Stimulated activated CD4-positive, alpha-beta T cell treated with anti-CD3 and anti-CD28 coated beads, Interleukin-4, amount 100 ng/mL, for 48 hours (primary cell): ENCODE measurements at places on chromosomes 2 and 18.

- no peak for DNase-seq
These were observed 463.1 kb upstream of the DDX18 start for GRCh38 chr2:117351396-117351795.

GRCh38 chr2:214881647-214882202 lies 72.2 kb upstream of the BARD1 start:
- DNase-seq, result no peak

DNA sequence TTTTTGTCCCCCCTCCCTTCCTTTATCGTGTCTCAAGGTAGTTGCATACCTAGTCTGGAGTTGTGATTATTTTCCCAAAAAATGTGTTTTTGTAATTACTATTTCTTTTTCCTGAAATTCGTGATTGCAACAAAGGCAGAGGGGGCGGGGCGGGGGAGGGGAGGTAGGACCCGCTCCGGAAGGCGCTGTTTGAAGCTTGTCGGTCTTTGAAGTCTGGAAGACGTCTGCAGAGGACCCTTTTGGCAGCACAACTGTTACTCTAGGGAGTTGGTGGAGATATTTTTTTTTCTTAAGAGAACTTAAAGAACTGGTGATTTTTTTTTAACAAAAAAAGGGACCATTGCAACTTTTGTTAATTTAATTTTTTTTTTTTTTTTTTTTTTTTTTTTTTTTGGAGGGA lies 2.1 kb downstream of the SOX11 start:
- no peak for DNase-seq

DNA sequence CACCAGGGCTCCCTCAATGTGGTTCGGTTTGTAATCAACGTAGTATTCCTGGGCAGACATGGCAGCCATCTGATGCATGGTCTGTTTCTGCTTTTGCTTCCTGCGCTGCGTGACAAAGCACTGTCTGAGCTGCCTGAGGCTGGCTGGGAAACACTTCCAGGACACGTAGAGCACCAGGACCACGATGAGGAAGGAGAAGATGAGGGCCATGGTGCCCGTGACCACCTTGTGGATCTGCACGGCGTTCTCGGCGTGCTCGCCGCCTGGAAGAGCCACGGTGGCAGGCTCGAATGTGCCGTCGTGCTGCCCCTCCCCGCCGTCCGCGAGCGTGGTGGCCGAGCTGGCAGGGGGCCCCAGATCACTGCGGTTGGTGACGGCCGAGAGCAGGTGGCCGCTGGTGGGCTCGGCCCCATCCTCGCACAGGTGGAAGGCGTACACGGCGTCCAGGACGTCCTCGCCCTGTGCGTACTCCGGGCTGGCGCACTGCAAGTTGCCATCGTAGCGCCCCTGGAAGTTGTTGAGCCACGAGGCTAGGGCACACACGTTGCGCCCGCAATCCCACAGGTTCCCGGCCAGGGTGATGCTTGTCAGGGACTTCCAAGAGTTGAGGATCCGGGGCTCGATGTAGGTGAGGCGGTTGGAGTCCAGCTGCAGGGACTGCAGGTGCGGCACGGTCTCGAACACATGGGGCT lies 2.1 kb downstream of the LRRTM1 start:
- no peak for DNase-seq

- no peak for DNase-seq
These were observed 271.1 kb upstream of the VWC2L start for GRCh38 chr2:214139630-214140284.

DNA sequence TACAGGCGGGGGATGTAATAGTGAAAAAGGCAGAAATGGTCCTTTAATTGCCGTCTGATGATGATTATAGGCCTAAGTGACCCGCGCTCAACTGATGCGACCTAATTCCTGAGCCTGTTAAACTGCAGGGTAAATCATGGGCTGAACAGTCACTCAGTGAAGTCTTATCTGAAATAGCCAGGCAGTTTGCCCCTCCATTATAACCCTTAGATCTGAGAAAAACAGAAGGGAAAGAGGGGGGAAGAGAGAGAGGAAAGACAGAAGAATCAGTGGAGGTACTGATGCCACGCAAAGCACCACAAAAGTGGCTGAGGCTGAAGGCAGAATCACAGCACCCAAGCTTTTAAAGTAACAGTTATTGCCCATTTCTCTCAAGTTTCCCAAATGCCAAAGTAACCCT lies 73.1 kb upstream of the DNMT3A start:
- DNase-seq, result no peak

- DNase-seq, result no peak
These were observed 140.5 kb upstream of the PELI1 start for GRCh38 chr2:64284751-64285150.

DNA sequence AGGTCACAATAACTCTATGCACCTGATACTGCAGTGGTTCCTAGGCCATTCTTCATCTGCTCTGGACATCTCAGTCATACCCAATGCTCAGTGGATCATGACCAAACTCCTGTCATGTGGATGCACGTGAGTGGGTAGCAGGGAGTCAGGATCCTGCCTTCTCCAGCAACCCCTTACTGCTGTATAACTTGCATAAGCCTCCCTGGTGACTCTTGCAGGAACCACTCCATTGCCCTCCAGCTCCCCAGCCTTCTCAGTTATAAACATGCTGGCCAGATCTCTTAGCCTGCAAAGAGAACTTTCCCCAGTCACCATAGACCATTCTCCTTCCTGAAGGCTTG lies 98.6 kb upstream of the ZNF397 start:
- no peak for DNase-seq

- DNase-seq, result no peak
These were observed 45.5 kb upstream of the CAB39 start for GRCh38 chr2:230666885-230667712.

- DNase-seq, result no peak
These were observed 26.0 kb downstream of the PTPN2 start for GRCh38 chr18:12857991-12858544.

DNA sequence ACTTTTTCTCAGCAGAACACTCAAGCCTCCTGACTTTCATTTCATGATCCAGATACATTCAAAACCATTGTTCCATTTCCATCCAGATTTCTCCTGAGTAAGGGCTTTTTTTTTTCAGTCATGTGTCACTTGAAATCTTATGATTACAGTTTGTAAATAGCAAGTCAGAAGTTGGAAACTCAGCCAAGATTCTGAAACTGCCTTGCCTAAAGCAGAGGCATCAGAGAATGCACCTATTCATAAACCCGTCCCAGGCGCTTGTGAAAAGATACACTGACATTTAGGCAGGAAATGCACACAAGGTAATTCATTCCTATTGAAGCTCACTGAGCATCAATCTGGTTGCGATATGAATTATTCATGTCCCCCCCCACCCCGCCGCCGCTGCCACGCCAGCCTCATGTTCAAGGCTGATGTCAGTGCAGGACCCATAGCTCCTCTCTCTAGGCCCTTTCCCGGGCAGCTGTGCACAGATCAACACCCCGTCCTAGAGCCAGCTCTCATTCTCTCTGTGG lies 30.4 kb upstream of the MGAT4A start:
- DNase-seq, result peak; percentile 65

- no peak for DNase-seq
These were observed 143.2 kb upstream of the CCDC68 start for GRCh38 chr18:55102501-55102900.

DNA sequence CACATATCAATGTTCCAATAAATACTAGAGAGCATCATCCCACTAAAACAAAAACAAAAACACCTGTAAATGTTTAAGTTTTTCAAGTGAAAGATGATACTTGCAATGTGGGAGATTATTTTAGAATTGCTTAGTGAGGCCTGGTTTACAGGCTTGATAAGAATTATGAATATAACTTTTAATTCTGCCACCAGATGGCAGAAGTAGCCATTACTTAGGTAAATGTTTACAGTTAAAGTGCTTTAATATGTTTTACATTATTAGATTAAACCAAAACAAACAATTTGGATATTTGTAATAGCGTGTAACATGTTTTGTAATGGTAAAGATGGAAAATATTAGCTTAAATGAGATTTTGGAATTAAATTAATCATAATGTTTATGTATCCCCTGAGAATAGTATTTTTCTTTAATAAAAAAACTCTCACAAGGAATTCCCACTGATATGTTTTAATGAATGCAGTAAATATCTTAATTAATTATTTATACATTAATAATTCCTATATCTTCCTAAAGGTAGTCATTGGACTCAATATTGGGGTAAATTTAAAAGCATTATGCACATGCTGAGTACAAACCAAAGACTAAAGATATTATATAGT lies 522.0 kb downstream of the SPAG16 start:
- DNase-seq, result no peak

GRCh38 chr2:75162259-75162658 lies 37.1 kb downstream of the TACR1 start:
- no peak for DNase-seq

DNA sequence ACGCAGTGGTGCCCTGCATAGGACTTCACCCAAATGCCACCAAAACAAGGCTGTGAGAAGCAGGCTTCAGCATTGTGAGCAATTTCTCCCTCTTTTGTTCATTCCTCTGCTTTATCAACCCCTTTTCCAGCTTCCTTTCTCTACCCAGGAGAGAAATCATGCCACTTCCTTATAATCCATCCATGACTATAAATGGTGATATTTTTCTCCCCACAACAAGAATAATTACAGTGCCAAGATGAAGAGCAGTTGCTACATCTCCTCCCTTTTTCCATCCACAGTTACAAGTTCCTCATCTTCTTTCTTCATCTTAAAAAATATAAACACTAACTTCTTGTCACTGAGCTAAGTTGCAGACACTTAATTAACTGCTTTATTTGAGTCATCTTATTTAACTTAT lies 167.2 kb downstream of the ANTXR1 start:
- DNase-seq, result no peak

GRCh38 chr2:209578394-209579001 lies 154.7 kb downstream of the MAP2 start:
- DNase-seq, result no peak

DNA sequence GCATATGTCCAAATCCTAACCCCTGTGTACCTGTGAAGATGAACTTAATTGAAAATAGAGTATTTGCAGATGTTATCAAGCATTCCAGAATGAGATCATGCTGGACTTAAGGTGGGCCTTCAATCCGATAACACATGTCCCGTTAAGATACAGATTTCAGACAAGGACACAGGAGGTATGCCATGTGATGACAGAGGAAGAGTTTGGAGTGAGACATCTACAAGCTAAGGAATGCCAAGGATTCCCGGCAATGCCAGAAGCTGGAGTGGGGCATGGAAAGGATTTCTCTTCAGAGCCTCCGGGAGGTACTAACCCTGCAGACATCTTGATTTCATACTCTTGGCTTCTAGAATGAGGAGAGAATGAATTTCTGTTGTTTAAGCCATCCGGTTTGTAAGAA lies 231.7 kb downstream of the ALK start:
- no peak for DNase-seq

DNA sequence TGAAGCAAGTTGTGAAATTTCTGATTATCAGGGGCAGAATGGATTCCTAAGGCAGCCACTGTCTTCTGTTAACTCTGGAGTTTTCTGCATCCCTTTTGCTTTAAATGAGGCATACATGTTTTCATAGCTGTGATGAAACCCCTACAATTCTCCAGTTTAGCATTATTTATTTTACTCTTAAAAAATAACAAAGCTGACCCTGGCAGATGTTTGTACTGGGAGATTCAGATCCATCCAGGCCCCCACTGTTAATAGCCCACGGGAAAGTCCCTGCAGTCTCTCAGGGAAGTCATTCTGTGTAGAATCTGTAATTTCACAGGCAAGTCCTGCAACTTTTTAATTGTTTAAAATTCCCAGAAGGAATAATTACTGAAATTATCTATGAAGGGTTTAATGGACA lies 353 bp upstream of the SULT1C4 start:
- DNase-seq, result no peak

DNA sequence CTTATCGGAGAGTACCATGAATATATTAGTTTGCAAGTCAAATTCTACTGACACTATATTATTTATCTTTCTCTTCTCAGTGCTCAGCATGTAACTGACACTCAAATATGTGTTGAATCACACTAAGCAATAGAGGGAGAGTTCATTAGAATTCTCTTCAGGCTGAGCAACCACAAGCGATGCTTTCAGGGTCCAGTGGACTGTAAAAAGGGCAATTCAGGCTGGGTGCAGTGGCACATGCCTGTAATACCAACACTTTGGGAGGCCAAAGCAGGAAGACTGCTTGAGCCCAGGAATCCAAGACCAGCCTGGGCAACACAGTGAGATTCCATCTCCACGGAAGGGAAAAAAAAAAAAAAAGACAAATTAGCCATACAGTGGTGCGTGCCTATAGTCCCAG lies 16.3 kb downstream of the PDE6D start:
- no peak for DNase-seq

DNA sequence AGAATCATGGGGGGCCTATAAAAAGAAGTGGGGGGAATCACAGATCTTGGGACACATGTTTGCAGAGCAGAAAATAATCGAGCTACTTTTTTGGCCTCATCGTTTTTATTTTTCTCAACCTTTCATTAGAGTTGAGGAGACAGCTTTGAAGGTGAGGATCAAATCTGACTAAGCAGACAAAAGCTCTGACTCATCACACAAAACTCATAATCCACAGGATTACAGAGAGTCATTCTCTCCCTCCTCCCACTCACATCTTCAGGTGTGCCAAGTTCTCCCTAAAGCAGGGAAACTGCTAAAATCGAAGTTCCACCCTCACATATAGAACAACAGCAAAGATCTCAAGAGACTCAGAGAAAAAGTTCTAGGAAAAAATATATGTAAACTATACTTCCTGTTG lies 15.6 kb downstream of the BAZ2B start:
- DNase-seq, result no peak

- DNase-seq, result no peak
These were observed 25.2 kb upstream of the GPR55 start for GRCh38 chr2:230949966-230950873.

- DNase-seq, result no peak
These were observed 118.8 kb downstream of the ZNF516 start for GRCh38 chr18:76376225-76376624.
